ENCODE measurements at places on chromosomes 12 and 14.

DNA sequence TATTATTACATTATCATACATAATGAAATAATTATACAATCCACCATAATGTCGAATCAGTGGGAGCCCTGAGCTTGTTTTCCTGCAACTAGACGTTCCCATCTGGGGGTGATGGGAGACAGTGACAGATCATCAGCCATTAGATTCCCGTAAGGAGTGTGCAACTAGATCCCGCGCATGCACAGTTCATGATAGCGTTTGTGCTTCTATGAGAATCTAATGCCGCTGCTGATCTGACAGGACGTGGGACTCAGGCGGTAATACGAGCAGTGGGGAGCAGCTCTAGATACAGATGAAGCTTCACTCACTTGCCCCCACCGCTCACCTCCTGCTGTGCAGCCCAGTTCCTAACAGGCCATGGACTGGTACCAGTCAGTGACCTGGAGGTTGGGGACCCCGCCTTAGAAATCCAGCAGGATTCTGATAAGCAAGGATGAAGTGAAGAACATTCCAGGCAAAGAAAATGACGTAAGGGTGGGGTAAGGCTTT lies 204.6 kb downstream of the ETV6 start:
- no peak for DNase-seq

GRCh38 chr14:20002319-20002718 lies 356 bp downstream of the OR4Q2 start:
- DNase-seq: no peak

GRCh38 chr14:99127651-99128167 lies 144.3 kb downstream of the BCL11B start:
- DNase-seq: no peak

DNA sequence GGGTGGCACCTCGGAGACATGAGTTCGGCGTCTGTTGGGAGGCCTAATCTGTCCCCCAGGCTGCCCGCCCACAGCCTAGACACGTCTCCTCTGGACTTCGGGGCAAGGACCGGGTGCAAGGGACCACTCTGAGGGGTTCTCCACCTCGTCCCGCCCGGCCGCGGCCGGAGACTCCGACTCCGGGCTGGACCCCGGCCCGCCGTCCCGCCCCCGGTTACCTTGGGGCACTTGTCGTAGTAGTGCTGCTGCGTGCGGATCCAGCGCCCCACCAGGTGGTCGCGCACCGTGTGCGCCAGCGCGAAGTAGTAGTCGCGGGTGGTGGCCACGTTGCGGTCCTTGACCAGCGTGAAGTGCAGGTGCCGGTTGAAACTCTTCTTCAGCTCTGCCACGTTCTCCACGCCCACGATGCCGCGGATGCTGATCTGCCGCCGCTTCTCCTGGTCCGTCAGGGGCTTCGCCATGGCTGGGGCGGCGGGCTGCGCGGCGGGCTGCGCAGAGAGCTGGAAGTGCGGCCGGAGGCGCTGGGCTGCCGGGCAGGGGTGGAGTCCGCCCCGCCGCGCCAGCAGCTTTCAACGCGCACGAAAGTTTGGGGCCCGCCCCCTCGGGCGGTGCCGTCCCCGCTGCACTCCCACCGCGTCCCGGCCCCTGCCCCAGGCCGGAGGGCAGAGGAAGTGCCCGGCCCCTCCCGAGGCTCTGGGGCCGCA lies at the start of gene PYGL:
Gene PYGL (minus strand): TSS at position 541 of the 704 bp plus-strand sequence. CDS start 80 bp downstream, at position 461.
- no peak for DNase-seq

DNA sequence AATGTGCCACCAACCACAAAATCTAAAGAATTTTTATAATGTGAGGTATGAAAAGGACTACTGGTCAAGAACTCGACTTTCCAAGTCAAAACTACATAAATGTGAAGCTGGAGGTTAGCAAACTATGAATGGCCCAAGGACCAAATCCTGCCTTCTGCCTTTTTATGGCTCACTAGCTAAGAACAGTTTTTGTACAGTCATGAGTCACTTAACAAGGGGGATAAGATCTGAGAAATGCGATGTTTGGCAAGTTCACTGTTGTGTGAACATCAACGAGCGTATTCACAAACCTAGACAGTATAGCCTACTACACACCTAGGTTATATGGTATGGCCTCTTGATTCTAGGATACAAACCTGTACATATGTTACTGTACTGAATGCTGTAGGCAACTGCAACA lies 28.2 kb downstream of the FERMT2 start:
- DNase-seq: no peak

DNA sequence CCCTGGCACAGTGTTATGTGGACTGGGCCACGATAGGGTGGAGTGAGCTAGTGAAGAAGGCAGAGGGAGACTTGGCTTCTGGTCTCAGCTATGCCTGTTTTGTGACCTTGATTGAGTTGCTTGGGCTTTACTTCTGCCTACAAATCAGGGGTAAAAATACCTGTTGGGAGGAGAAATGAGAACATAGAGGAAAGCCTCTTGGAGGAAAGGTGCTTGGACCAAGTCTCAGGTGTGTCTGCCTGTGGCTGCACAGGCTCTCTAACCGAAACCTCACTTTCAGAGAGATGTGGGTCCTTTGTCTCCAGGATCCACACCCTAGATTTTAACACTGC lies 4.9 kb downstream of the SDR39U1 start:
- no peak for DNase-seq

- DNase-seq: no peak
These were observed 188.8 kb downstream of the TTC7B start for GRCh38 chr14:90627478-90627877.

- DNase-seq: no peak
These were observed 82.2 kb downstream of the GALNT9 start for GRCh38 chr12:132246997-132247717.

- DNase-seq: no peak
These were observed 28.2 kb upstream of the AMN1 start for GRCh38 chr12:31756977-31757420.

DNA sequence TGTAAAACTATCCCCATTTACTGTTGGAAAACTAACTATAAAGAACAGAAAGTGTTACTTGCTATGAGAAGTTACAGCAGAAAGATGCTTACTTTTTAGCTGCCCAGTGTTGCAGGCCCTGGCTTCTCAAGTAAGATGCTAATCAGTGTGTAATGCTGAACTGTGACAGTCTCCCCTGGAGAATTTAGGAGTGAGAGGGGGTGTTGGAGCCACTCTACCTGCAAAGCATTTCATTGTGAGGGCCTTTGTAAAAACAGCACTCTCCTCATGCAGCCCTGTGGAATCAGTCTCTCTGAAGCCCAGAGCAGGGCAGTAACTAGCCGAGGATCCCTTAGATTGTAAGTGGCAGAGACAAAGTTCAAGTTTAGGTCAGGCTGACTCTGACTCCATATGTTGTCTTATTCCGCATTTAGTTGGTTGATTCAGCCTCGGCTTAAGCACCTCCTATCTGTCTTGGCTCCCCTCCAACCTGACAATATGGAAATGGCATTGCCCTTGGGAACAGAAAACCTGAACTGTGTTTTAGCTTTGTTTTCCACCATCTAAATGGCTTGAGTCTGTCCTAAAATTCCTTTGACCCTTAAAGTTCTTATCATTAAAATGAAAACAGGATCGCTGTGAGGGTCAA lies 141.3 kb downstream of the PRKCH start:
- DNase-seq: no peak

DNA sequence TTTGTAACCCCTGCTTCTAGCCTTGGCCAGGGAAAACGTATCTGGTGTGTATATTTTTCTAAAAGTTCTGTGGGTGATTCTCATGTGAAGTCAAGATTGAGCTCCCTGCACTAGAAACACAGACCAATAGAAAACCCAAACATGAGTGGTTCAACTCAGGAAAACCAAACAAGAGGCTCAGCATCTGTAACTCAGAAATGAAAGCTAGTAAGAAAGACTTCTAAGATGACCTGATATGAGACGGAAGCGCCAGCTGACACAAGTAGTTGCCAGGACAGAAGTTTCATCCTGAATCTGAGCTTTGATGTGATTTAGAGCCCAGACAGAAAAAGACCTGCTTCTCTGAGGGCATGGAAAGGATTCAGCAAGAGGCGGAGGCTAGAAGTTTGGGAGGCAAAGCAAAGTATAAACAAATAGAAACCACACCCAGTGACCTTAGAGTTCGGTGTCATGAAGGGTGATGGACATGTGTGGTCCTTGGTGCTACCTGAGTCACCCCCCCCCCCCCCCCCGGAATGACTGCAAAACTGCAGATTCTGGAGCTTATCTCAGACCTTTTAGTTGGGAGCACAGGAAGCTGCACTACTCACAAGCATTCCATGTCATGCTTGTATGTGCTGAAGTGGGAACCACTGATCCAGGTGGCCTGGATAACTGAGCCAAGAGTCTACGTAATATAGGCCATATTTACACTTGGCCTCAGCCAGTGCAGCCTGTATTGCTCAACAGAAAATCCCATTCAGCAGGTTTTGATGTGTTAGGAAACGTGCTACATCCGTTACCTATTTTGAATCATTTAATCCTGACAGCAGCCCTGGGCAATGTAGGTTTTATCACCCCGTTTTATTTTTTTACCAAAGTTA lies 191.3 kb downstream of the ANO6 start:
- no peak for DNase-seq

DNA sequence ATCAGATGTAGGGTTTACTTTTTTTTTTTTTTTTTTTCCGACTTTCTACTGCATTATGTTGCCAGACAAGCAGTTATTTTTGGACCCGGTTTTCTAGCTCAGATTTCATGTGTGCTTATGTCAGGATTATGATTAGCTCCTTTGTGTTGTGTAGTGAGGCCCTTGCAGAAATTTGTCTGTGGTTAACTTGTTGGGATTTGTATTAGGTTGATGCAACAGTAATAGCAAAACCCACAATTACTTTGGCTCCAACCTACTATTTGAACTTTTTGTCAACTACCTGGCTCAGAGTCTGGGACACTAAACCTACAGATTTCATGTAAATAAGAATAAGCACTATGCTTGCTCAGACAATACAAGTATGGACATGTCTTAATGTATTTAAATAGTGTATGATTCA lies 44.1 kb upstream of the KCNJ8 start:
- DNase-seq: no peak

DNA sequence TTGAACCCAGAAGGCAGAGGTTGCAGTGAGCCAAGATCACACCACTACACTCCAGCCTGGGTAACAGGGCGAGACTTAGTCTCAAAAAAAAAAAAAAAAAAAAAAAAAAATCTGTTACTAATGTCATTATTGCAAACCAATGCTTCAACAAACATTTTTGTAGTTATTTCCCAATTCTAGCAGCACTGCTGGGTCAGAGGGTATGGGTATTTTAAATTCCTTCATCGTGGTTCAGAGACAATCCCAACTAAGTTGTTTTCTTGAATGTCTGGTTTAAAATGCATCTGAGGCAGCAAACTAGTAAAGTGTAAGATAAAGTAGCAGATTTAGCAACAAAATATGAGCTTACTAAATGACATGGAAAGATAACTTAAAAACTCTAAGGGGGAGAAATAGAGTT lies 65.6 kb downstream of the FERMT2 start:
- no peak for DNase-seq

DNA sequence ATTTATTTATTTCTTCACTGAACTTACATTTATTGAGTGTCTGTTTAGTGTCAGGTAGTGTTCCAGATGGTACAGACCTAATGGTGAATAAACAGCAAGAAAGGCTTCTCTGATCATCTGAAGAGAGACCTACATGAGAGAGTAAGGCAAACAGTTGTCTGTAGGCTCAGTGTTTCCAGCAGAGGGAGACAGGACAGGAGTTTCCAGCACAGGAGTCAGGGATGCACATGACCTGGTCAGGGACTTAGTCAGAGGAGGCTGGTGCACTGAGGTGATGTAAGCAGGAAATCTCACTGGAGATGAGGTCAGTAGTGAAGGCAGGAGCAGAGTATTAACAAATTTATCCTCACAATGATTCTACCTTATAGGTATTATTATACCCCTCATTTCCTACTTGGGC lies 233.2 kb downstream of the MDGA2 start:
- DNase-seq: no peak

- no peak for DNase-seq
These were observed 84.4 kb upstream of the DHRS4 start for GRCh38 chr14:23869078-23869719.

- DNase-seq: no peak
These were observed 9.5 kb downstream of the BTG1 start for GRCh38 chr12:92136026-92136730.

- no peak for DNase-seq
These were observed 15.9 kb downstream of the COL2A1 start for GRCh38 chr12:47988073-47989022.

- no peak for DNase-seq
These were observed 6.3 kb downstream of the CAND1 start for GRCh38 chr12:67275380-67275913.

- no peak for DNase-seq
These were observed 90.3 kb downstream of the STAB2 start for GRCh38 chr12:103677341-103677740.

DNA sequence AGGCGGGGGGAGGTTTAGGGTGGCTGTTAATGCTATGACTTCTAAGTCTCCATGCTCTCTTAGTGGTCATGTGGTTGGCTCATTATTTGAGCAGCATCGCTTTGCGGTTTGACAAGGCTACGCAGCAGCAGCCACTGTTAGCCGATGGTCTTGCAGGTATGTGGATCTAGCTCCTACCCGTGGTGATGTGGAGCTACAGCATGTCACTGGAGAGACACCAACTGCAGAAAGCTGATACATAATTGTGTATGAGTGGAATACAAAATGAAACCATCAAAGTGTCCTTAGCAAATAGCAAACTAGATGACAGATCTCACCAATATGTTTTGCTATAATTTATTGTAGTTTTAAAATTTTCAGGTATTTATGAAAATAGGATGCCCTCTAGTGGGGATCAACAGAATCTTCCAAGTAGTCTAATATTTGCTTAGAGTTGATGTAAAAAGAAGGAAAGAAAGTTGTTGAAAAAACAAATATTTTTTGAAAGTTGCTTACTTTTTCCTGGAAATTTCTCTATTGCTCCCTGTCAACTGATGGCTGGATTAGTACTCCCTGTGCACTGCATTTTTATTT lies 94.9 kb downstream of the NAV3 start:
- DNase-seq: no peak

DNA sequence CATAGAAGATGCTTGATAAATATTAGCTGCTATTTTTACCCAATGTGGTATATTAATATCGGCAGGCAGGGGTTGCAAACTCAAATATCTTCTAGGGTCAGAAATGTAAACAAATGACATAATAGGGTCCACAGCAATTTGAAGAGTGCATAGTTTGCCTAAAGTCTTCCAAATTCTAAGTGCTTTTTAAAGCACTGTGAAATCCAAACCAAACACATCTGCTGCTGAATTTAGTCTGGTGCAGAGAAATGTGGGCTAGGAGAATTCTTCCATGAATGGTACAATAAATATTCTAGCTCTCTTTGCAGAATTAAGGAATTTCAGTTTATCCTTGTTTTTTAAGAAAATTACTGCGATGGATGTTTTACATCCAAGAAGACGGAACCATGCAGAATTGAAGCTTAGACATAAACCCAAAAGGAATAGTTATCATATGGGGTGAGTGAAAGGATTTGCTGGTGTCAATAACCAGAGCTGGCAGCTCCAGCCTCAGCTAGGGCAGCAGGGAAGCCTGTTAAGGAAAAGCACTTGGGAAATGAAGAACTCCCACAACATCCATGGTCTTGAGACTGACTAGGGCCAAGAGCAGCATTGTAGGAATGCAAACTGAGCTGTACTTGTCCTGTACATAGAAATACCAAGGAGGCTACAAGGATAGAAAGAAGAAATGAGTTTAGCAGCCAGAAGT lies 65.5 kb downstream of the PTPRR start:
- DNase-seq: no peak

- no peak for DNase-seq
These were observed 147.2 kb downstream of the KSR2 start for GRCh38 chr12:117821480-117822175.

GRCh38 chr12:20350026-20350425 lies 18.3 kb upstream of the PDE3A start:
- no peak for DNase-seq

Data from activated CD8-positive, alpha-beta memory T cell treated with anti-CD3 and anti-CD28 coated beads for 1 hour (primary cell).